ENCODE measurements at places on chromosomes 11 and 22.

- no peak for DNase-seq
These were observed 47.2 kb downstream of the BUD13 start for GRCh38 chr11:116725434-116726221.

DNA sequence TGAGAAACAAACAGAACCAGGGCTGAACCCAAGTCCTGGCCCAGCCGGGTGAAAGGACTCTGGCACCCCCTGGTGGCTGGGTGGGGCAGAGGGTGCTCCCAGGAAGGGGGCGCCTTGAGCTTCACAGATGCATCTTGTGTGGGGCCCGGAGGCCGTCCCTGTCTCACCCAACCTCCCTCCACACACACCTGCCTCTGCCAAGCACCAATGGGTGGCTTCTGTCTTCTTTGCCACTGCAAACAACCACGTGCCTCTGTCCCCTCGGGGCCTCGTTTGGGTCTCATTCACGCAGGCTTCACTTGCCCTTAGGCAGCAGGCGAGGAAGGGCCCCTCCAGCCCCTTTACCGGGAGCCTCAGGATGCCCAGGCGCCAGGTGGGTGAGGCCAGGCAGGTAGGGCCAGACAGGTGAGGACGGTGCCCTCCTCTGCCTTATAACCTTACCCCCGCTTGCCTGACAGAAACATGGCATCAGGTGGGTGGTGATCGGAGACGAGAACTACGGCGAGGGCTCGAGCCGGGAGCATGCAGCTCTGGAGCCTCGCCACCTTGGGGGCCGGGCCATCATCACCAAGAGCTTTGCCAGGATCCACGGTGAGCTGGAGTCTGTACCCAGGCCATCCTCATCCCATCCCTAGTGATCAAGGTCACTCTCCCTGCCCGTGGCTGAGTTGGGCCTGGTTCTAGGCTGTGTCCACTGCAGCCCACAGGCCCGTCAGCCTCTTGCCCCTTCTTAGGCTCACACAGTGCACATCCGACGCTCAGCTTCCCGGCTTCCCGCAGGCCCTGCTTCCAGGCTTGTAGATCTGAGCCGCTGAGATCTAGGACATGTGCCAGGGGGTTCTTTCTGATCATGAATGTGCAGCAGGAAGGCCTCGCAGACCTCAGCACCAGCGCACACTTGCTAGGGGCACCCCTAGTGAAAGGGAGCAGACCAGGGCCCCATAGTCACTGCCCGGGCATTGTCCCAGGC, 17.2 kb downstream of the POLR3H start:
- peak; percentile 58 for DNase-seq

GRCh38 chr11:106464728-106465127, 387.3 kb downstream of the AASDHPPT start:
- no peak for DNase-seq

GRCh38 chr11:10990637-10991193, 132.9 kb upstream of the ZBED5 start:
- DNase-seq: no peak

DNA sequence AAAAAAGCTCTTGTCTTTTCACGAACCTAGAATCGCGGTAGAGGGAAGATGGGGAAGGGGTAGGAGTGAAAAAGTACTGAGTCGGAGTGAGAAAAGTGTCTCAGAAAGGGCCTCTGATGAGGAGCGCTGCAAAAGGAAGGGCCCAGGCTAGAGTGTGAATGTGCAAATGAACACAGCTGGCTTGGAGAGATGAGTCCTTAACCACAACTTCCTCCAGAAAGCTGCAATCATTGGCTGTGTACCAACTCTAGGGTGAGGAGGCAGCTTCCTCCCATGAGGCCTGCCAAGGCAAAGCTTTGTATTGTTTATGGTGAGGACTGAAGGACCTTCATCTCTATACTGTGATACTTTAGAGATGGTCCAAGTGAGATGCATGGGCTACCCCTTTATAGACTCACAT, 566.9 kb upstream of the ANO5 start:
- peak; percentile 59 for DNase-seq

DNA sequence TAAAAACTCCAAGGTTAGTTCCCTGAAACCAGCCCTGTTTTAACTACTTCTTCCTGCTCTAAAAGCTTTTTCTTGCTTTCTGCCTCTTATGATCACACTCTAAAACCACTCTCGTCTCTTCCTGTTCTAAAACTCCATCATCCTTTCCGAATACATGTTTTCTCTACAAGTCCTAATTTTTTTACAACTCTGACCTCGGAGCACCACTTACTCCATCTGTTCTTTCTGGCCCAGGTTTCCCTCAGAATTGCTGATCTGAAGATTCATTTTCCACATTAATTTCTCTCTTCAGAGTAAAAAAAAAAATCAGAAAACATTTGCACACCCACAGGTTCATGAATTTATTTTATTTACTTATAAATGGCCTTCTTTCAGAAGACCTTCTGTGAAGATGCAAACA, 265.7 kb upstream of the CADM1 start:
- DNase-seq: no peak

DNA sequence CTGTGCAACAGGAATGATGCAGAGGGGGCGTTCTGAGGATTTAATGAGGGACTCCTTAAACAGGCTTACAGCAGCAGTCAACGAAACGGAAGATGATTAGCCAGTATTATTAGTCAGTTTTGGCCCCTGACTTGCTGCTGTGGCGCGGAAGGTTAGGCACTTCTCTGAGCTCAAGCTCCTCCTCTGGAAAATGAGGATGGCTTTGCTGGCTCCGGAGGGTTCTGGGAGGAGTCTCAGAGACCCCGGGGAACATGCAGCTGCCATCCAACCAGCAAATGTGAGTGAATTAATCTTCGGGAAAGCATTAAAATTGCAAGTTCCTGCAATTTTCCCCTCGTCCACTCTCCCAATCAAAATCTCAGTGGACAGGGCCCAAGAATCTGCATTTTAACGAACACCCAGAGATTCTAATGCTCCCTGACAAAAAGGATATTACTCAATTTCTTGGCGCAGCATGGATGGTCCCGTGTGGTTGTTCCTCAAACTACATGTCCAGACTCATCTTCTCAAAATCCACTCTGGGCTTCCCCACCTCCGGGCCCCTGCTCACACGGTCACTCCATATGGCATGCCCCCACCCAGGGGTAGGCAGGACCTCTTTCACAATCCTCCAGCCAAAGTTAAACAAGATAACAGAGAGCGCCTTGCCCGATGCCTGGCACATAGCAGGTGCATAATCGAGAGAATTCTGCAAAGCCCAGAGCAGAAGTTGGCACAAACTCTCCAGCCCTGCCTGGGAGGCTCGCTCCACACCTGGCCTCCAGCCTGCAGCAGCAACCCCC, 6.4 kb downstream of the ELFN2 start:
- DNase-seq: no peak

GRCh38 chr22:38881997-38882879, 10.2 kb upstream of the CBX6 start:
- DNase-seq: no peak

DNA sequence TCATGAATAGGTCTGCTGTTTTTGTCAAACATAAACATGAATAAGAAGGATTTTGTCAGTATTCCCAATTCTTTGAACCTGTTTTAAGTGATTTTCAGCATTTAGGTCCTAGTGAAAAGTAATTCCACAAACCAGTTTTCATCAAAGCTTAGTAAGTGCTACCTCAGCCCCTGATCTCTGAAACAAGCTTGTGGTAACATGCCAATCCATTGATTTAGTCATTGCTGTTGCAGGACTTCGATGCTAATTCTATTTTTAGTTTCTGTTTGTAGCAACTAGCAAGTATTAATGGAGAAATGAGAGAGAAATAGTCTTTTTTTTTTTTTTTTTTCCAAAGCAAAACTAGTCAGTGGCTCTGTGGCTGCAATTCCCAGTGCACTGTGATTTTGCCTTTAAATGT, 91.4 kb downstream of the JRKL start:
- DNase-seq: no peak

DNA sequence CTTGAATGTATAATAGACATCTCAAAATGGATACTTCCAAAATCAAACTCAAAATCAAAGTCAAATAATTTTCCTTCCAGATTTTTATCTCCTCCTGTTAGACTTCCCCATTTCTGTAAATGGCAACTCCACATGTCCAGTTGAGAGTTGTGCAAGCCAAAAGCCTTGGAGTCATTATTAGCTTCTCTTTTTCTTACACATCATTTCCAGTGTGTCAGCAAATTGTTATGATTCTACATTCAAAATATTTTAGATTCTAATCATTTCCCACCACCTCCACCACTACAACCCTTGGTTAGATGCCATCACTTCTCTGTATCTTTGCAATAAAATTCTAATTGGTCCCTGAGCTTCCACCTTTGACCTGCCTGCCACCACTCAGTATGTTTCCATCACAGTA, 155.7 kb downstream of the CNTN5 start:
- no peak for DNase-seq

DNA sequence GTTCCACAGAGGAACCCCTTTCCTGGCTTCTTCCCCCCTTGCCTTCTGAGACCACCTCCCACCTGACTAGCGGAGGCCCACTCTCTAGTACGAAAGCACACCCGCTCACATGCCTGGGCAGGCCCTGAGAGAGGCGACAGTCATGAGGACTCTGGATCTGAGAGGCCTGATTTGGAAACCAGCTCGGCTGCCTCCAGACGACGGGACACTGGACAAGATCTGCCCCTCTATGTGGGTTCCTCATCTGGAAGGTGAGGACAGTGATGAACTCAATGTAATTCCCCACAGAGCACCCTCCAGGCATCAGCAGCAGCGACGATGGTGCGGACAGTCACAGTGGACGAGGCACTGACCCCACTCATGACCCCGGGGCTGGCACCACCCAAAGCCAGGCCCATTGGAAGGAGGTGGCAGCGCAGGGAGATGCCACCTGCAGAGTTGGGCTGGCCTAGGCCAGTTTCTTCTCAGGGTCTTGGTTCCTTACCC, 7.5 kb downstream of the SULT4A1 start:
- no peak for DNase-seq

DNA sequence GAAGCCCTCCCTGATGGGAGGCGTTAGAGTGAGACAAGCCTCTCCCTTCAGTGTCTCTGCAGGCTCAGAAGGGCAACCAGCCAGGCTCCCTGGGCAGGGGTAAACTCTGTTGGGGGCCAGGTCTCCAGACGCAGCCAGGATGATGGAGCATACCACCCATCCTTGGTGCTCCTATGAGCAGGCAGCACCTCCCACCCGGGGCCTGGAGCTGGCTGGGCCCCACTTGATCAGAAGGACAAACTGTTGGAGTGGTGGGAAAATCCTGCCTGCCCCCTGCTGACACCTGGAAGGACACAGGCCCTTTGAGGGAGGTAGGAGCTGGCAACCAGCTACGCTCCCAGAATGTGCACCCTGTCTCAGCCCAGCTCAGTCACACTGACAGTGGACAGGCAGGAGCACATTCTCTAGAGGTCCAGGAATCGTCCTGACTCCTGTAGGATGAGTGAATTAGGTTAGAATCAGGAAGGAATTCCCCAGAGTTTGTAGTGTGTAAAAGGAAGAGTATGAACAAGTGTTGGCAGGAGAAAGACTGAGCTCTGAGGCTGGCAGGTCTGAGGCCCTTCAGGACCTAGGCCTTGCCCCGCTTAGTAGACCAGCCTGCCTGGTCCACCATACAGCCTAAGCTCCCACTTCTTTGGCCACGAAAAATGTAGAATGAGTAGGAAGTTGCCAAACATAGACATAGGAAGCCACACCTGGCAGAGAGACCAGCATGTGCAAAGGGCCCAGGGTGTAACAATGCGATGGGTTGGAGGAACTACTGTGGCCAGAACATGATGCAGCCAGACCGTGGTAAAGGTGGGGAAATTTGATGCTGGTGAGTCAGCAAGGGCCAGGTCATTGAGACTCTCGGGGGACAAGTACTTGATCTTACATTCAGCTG, 19.1 kb downstream of the ARHGEF17 start:
- no peak for DNase-seq

GRCh38 chr11:78180751-78181150, 7.7 kb downstream of the KCTD21 start:
- DNase-seq: no peak

GRCh38 chr22:41912338-41913039, 2.4 kb downstream of the SHISA8 start:
- DNase-seq: no peak

GRCh38 chr11:104979839-104980238, 11.5 kb upstream of the CASP4 start:
- DNase-seq: no peak

DNA sequence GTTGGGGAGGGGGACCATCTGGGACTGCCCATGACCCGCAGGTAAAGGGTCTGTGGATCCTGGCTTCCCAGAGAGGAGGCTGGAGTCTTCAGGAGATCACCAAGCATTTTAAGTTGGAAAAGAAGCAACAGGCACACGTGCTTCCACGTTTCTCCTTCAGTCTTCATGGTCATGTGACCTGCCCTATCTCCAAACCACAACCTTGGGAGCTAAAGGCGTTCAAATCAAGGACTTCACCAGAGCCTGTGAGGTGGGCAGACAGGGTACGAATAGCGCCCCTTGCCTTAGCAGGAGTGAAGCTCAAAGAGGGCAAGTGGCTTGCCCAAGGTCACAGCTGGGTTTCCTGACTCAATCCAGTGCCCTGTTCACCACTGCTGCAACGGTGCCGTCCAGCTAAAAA, 6.7 kb downstream of the TMEM184B start:
- DNase-seq: no peak

DNA sequence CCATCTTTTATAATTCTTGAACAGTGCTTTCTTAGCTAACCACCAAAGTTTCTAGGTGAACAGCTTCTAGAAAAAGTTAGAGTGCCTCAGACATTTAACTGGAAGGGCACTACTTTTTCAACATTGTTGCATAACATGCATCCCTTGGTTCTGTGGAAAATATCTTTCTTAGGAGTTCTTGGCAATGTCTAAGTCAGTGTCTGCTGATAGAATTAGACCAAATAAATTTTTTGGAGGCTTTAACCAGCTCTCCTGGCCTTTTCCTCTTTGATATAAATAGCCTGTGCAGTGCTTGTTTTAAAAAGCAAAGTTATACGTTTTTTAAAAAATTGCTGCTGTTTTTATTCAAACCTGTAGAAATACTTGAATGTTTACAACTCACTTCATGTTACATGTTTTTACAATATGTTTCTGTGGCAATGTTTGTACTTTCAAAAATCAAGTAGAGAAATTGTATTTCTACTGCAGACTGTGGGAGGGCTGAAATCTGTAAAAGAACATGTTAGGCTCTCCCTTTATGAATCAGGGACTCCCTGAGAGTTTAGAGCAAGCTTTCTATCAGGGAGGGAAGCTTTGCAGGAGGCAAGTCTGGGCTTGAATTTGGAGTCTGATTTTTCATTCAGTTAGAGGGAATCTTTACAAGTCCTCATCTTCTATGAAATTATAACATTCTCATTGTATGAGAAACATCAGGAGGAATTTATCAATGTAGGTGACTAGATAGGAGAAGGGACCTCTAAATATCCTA, 16.3 kb upstream of the PANX1 start:
- no peak for DNase-seq

DNA sequence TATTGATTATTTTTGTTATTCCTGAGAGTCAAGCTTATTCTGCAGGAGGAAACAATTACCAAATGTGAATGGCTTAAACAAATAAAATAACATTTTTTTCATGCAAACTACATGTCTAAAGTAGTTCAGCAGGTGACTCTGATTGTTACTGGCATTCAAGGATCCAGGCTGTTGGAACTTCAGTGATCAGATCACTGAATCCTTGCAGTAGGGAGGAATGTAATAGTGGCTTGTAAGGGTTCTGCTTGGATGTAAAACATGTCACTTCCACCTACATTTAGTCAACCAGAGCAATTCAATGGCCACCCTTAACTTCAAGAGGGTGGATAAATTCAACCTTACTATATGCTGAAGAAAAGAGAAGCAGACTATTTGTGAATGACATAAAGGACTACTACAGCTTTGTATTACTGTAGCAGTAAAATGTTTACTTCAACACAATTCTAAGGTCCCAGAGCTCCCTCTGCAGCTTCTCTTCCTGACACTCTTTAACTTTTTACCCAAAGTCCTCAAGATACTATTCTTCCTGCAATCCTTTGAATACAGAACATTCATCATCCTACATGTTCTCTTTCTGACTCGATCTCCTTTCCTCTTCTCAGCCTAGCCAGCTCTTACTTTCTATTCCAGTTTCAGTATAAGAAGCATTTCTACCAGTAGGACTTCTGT, 284.0 kb downstream of the LRRC4C start:
- DNase-seq: no peak

Measured in COLO829 (cell line).